Adrenal gland (tissue), 19 donors: ENCODE measurements at places on chromosomes 4 and X. TPM values are rescaled to one million over a fixed set of nuclear protein-coding genes. Genes with fewer than 3 reads are reported as not detected.

- DNase-seq, result peak; percentile 20
Measured at GRCh38 chrX:84729809-84730208, 227.6 kb upstream of the HDX start.

The THAP9 gene
- total RNA-seq, result 2.9 TPM

DNA sequence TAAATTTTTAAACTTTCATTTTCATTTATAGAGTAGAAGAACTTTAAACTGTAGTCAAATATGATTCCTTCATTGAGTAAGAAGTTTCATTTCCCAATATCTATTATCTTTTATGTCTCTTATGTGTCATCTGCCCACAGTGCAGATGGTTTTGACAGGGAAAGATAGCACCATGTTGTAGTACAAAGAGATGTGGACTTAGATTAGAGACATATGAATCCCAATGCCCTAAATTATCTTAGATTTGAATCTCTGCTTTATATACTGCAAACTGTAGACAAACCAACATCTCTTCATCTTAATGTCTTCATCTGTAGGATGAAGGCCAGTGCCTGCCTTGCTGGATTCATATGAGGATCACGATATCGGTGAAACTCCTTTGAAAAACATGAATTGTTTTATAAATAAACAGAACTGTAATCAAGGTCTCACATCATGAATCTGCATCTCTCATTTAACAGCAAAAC lies 217.5 kb downstream of the BANK1 start:
- no peak for DNase-seq

The TLL1 gene
- 5.4 TPM for total RNA-seq

- DNase-seq, result no peak
Measured at GRCh38 chr4:76558396-76559235, 123.6 kb downstream of the SHROOM3 start.
